Sciatic nerve (tissue), 2 donors: ENCODE measurements at places on chromosomes 6 and 20. TPM values are rescaled to one million over a fixed set of nuclear protein-coding genes. Genes with fewer than 3 reads are reported as not detected.

PNPLA1 gene
- total RNA-seq = 0.22 TPM

CYP39A1 gene
- total RNA-seq = 8.3 TPM

C6orf120 gene
- 28.2 TPM for total RNA-seq

PCSK2 gene
- total RNA-seq = 18.3 TPM

PDSS2 gene
- 11.9 TPM for total RNA-seq

OR2B6 gene
- not detected for total RNA-seq

RSPH9 gene
- 0.49 TPM for total RNA-seq

ADAM33 gene
- total RNA-seq = 117 TPM

IL17F gene
- not detected for total RNA-seq

KCNK17 gene
- 2.6 TPM for total RNA-seq

GNMT gene
- total RNA-seq = 1.8 TPM
